ENCODE measurements at places on chromosomes 5 and 9. TPM values are rescaled to one million over a fixed set of nuclear protein-coding genes. Genes with fewer than 3 reads are reported as not detected.
A peak's percentile ranks its signal among the peaks of the same experiment; 100 is the strongest.

DNA sequence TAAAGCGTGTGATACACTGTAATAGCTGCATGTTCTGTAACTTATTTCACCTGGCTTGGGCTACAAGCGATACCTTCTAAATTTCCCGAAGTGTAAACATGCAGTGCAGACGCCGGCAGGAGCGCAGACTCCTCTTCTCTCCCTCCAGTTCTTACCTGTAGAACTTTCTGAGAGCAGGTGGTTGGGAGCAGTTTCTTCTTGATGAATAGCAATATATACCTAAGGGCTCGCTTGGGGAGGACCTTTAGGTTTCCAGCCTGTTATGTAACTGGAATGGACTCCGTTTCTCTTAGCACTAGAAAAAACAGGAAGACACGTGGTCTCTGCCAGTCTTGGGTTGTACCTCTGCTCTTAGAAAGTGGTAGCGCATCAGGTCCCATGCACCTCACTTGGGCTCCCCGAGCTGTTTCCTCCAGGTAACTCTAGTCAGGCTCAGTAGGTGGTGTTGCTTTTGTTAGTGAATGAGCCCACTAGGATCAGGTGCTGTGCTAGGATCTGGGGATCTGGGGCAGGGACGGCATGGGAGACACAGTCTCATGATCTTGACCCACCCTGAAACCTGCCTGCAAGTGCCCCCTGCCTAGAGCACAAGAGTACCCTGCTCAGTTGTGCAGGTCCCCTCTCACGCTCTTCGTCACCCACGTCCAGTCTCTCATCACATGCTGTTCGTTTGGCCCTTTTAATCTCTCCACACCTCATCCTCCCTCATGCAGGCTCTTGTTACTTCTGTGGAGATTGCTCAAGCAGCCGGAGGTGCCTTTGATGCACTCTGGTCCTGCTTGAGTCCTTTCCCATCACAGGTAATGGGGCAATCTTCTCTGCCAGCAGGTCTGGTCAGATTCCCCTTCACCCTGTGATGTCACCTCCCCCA is 2.8 kb downstream of the TENT4A start:
- no peak for DNase-seq

- no peak for DNase-seq
Measured at GRCh38 chr5:112004867-112005622, 248.1 kb upstream of the NREP start.

DNA sequence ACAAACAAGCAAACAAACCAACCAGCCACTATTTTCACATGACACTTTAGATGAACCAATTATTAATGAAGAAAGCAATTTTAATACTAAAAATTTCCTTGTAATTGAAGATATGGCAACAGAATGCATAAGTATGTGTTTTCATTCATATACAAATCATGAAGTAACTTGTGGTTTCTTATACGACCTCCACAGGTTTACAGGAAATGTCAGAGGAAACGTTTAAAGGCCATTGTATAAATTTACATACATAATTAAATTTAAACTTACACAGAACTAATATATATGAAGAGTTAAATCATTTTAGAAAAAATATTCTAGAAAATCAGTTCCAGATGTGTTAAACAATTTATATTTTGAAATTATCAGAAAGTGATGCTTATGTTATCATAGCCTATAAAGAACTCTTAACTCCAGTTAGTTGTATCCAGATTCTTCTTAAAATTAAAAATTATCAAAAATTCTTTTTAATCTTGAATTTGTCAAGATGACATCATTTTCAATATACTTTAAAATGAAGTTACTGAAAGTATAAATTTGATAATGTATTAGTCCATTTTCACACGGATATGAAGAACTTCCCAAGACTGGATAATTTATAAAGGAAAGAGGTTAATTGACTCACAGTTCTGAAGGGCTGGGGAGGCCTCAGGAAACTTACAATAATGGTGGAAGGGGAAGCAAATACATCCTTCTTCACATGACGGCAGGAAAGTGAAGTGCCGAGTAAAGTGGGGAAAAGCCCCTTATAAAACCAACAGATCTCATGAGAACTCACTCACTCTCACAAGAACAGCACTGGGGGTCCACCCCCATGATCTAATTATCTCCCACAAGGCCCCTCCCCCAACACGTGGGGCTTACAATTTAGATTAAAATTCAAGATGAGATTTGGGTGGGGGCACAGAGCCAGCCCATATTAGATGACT is 192.0 kb downstream of the PIK3R1 start:
- no peak for DNase-seq

- DNase-seq: no peak
Measured at GRCh38 chr9:94952565-94953373, 226.3 kb downstream of the AOPEP start.

DNA sequence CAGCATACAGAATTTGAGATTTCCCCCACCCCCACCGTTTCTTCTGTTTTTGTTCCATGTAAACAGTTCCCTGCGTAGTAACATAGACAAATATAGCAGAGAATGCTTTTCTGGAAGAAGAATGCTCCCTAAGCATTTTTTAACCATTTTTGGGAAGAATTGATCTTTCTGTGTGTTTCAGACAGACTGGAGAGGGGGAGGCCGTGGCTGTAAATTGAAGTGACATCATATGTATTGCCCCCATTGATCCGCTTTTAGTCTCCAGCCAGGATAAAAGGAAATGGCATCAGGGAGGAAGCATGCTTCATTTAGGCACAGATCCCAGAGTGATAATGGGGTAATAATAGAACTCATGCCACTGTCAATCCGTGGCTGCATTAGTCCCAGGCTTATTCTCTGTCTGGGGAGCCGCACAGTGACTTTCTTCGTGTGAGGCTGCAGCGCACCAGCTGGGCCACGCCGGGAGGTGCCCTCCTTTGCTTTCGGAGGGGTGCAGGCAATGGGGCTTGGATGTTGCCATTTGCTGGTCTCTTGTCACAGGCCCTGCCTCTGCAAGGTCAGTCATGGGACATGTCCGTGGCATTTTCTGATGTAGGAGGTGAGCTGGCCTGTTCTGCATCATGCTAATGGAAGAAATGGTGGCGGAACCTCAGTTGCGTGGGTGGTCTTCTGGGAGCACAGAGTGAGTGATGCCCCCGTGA is 261.5 kb downstream of the FANCC start:
- DNase-seq: no peak

DNA sequence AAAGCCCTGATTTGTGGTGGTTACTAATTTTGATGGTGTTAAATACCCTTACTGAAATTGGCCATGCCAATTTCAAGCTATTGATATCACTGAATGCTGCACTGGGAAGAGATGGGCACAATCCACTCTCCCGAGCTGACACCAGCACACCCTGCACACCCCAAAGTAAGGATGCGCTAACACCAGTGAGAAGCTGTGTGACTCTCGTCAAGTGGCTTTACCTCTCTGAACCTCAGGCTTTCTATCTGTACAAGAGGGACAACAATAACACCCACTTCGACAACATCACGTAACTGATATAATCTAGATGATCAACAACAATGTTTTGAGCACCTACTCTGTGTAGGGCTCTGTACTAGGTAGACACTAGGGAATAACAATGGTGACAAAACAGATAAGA is 8.0 kb upstream of the AKNA start:
- no peak for DNase-seq

- DNase-seq: no peak
Measured at GRCh38 chr9:34097865-34098264, 28.6 kb downstream of the DCAF12 start.

DNA sequence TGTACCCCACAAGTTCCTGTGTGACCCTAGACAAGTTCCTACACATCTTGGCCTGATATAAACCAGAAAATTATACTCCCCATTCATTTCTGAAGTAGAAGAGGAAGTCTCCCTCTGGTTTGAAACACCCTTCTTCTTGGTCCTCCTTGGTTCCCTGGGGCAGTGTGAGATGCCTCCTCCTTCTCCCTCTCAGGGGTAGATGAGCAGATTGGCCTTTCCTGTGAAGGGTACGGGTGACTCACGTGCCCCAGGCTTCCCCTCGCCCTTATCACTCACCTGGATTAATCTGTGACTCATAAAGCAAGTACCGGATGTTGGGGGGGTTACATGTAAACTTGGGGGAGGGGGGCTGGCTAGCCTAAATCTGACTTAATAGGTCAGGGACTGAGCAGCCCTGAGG is 11.1 kb upstream of the AQP3 start:
- no peak for DNase-seq

DNA sequence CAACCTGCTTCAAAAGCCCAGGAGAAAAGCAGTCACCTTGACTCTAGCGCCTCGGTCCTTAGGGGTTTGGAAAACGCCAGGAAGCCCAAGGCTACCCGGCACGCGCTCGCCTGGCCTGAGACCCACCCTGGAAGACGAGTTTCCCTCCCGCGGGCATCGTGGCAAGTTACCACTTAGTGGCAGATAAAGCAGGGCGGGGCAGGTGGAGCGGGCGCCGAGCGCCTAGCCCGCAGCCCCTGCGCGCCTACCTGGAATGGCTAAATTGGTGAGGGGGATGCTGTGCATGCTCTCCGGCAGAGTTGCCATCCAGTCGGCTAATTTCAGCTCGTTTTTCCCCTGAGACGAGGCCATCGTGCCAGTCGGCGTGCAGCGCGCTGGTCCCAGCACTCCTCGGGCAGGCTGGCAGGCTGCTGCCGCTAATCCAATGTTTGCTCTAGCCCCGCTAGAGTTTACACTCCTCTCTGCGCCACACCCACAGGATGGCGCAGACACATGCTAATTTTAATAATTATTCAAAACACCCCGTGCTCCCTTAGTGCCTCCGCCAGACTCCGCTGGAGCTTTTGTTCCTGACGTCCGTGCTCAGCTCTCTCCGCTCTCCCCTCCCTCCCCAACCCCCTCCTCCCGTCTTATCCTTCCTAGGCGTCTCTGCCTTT is at the start of gene PLCXD3:
TSS of gene PLCXD3 (minus strand) at position 426 of the 656 bp plus-strand sequence. CDS start at position 351, 75 bp downstream.
- DNase-seq: no peak

PCDHB5 gene
- total RNA-seq: 3.5 TPM

DNA sequence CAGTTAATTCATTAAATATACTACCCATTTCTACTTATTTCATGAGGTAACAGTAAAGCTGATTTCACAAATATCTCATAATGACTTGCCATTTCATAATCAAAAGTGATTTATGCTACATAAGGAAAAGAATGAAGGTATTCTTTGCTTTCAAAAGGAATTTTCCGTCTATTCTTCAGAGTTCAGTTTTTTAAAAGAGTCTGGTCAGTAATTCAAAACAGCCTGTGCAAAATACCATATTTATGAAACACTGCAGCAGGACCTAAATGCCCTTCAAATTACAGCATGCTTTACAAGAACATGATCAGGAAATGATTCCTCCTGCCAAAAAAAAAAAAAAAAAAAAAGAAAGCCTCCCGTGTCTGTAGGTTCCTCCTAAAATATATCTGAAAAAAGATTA is 154.7 kb downstream of the KIAA0825 start:
- DNase-seq: no peak

- DNase-seq: no peak
Measured at GRCh38 chr5:108521841-108522506, 140.1 kb upstream of the FBXL17 start.

DNA sequence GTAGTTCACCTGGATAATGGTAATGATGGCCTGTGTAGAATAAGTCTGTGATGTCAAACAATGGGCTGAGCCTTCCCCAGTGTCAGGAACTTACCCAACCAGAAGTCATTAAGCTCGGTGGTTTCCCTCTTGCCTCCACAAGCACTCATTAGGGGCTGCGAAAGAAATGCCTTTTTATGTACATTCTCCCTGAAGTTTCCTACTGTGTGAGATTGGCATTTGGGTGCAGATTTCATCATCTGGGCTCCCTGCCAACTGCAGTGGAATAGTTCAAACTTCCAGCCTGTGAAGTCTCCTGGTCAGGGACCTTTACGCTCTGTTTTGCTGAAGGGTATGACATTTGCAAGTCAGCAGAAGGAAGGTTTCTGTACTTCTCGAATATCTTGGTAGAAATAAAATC is 41.6 kb upstream of the TMEM215 start:
- no peak for DNase-seq

STK32A gene
- total RNA-seq: 2.0 TPM

DNA sequence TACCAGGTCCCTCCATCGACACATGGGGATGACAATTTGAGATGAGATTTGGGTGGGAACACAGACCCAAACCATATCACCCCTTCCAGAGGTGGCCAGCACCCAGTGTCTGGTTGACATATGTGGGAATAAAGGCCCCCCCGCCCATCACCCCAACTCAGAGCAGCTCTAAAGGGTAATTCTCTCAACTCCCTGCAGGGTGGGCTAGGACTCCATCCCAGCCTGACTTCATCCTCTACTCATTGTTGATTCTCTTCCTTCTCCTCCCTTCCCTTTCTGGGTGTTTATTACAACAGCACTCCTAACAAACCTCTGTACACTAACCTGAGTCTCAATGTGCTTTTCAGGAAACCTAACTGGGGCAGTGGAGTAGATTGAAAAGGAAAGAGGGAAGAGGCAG is 339.9 kb downstream of the ACTL7B start:
- DNase-seq: no peak

GRCh38 chr5:134937526-134937925 is 30.2 kb upstream of the CATSPER3 start:
- DNase-seq: no peak

TAF11L4 gene
- total RNA-seq: not detected

DNA sequence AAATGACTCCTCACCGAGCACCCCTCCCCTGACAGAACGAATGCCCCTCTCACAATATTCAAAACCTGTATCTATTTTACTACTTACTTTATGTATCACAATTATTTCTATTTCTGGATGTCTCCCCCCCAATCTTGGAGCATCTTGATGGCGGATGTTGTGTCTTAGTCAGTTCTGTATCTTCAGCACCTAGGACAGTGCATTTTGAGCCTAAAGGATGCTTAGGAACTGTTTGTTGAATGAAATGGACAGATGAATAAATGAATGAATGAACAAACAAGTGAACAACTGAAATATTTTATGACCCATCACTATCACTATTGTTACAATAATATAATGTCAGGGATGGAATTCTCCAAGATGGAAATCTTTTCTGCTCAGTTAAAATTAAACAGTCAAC is 295.7 kb downstream of the DNAH5 start:
- DNase-seq: no peak

GRCh38 chr9:133489253-133490190 is 10.6 kb upstream of the SLC2A6 start:
- no peak for DNase-seq

DNA sequence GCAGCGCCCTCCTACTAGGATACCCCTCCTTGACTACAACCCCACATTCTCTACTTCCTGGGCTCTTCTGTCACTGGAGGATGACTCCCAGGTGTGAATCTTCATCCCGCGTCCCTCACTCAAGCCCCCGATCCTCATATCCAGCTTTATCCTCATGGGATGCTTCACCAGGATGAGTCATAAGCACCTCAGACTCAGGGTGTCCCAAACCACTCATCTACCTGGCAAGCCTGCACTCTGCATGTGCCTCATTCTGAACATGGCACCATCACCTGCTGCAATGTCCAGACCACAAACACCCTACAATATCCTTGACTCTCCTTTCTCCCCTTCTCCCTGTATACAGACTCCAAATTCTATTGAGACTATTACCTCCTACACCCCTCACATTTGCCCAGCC is 1.5 kb upstream of the TGFBI start:
- DNase-seq: no peak

- no peak for DNase-seq
Measured at GRCh38 chr5:87164409-87164808, 103.3 kb upstream of the RASA1 start.

GCNT4 gene
- total RNA-seq: 2.2 TPM

IFNA13 gene
- not detected for total RNA-seq

- no peak for DNase-seq
Measured at GRCh38 chr5:16625096-16625495, 8.3 kb upstream of the RETREG1 start.

- DNase-seq: peak; percentile 71
Measured at GRCh38 chr9:130451509-130452388, 7.0 kb downstream of the ASS1 start.

BNC2 gene
- total RNA-seq: 53.6 TPM

GRCh38 chr5:104513121-104513602 is 950.6 kb upstream of the NUDT12 start:
- no peak for DNase-seq

Measured in omental fat pad (tissue), 4 donors.